ENCODE measurements at places on chromosomes 7 and 10.

GRCh38 chr10:122258136-122259074 lies 12.7 kb upstream of the BTBD16 start:
- no peak for DNase-seq

DNA sequence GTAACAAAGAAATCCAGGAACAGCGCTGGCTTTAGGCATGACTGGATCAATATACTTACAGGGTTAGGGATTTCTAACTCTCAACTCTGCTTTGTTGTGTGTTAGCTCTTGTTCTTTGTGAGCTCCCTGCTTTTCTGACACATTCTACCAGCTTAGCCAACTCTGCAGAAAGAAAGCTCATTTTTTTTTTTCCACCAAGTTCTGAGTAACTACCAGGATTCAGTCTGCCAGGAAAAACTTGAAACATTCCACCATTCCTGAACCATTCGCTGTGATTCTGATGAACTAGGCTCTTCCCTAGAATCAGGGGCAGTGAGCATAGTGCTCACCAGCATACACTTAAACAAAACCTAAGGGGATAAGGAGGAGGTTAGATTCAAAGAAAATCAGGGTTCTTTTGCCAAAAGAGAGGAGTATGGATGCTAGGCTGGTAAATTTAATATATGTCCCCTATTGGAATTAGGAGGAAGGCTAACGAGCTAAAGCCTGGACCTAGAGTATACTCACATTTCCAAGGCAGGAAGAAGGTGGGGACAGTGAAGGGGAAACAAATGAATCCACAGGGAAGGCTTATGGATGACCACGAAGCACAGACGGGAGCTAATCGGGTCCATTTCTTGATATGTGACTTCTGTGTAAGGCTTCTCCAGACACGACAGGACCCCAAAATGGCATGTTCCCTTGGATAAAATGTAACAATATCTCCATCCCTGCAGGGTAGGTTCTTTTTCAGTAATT lies 183.4 kb downstream of the PRKG1 start:
- no peak for DNase-seq

- DNase-seq: no peak
Observed at GRCh38 chr7:156582591-156583123, 57.9 kb upstream of the RNF32 start.

GRCh38 chr7:123846217-123846891 lies 1.4 kb downstream of the HYAL4 start:
- no peak for DNase-seq

DNA sequence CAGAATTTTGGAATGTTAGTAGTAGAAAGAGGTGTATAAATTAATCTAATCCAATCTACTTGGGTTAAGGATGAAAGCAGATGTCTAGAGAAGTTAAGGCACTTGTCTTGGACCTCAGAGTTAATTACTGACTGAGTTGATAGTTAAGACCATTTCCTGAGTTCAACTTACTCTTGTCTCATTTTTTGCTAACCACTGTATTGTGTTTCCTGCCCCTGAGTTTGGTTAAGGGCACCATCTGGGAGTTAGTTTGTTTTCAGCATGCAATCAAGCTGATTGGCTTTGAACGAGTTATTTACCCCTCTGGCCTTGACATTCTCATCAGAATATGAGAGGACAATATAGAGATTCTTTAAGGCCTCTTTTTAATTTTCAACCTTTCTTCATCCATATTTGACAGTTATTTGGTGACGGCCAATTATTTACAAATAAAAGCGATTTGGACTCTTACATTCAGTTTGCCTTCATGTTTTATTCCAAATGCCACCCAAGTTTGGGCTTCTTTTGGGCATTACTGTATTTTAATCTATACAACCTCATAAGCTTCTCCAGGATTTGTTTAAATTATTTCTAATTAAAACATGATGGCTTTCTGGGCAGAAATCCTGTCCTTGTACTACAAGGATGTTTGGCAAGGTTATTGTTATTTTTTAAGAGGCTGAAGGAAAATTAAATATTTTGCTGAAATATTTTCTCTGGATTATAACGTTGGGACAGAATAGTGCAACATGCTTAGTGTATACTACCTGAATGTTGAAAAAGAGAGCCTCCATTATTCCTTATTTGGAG lies 225.0 kb downstream of the CACNB2 start:
- no peak for DNase-seq

- no peak for DNase-seq
Observed at GRCh38 chr7:106047184-106047583, 64.9 kb downstream of the SYPL1 start.

DNA sequence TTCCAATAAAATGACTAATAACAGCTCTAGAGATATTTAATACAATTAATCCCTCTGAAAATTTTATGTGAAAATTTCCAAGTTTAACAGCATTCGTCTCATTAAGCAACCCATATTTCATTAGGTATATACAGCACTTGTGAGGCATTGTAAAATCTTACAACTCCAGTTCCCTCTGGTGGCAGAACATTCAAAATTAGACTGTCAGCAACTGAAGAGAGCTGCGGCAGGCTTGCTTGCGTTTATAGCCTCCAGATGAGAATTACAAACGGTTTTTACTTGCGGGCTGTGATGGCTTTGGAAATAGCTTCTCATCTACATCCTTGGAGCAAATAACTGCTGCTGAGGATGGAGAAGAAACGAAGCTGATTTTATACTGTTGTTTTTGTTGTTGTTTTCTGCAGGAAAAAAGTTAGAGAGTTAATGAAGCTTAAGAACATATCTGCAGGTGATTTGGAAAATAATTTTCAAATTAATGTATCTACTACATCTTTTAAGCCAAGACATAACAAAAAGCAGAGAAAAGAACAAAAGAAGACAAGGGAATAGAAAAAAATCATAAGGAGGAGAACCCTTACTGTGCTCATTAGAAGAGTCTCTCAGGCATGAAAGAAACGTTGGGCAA lies 171.3 kb downstream of the MAGI2 start:
- no peak for DNase-seq

- DNase-seq: no peak
Observed at GRCh38 chr10:84493951-84494848, 165.8 kb downstream of the CCSER2 start.

DNA sequence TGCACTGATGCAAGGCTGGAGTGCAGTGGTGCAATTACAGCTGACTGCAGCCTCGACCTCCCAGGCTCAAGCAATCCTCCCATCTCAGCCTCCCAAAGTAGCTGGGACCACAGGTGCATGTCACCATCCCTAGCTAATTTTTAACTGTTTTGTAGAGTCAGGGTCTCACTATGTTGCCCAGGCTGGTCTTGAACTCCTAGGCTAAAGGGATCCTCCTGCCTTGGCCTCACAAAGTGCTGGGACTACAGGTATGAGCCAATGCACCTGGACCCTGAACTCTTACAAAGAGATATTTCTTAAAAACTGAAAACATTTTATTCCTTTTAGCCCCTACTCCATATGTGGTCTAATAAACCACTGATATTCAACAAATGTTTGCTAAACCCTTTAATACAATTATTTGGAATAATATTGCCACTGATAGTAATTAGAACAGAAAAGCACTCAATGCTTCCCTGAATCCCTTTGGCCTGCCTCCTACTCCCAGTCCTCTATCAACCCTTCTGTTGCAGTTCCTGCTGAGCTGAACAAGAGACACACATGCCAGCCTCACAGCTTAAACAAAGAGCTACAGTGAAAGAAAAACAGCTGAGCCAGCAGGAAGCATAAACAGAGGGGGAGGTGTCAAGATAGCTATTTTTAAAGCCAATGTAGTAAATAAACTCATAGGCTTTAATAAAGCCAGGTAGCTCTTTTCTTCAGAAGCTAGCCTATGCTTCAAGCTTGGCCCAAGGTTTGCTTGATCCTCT lies 7.0 kb upstream of the GNAI1 start:
- DNase-seq: no peak

DNA sequence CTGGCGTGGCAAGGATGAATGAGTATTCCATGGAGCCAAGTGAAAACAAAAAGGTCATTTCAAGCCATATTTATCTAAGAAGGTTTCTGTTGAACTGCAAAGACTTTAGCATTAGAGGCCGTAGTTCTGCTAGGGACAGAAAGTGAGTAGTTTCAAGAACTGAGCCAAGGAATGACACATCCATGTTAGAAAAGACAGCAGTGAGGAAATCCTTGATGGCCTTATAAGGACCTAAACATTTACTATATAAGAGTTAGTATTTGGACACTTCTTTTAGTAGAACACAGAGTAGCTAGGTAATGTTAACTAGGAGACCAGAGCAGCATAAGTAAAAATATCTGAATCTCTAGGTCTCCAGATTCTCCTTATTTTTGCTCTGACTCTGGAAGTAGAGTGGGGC lies 329.8 kb upstream of the SEMA3D start:
- no peak for DNase-seq

DNA sequence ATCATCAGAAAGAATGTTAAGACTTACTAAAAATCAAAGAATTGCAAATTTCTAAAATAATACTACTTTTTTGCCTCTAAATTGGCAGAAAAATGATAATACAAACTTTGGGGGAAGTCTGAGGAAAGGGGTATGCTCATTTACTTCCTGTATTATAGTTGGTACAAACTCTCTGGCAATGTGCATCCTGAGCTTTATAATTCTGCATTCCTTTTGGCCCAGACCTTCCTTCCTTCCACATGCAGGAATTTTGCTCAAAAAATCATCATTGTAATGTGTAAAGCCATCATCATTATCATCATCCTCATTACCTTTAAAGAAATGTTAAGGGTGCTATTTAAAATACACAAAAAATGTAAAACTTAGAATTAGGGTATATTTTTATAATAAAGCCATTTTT lies 148.5 kb downstream of the ZNF438 start:
- no peak for DNase-seq

DNA sequence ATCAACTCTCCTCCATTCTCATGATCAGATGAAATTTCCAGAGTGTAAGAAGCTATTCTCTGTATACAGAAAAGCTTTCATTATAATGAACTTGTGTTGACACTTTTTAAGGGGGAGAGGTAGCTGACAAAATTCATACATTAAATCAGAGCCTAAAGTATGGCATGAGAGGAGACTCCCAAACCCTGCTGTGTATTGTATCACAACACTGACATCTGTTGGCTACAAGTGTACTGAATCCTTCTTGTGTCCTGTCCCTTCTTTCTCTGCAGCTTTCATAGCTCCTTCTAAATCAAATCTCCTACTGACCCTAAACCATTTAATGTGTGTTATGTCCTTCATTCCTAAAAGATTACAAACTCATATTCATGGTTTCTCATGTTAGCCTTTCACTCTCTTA lies 70.9 kb downstream of the GCC1 start:
- DNase-seq: no peak

GRCh38 chr10:78455236-78455635 lies 421.6 kb downstream of the RPS24 start:
- no peak for DNase-seq

DNA sequence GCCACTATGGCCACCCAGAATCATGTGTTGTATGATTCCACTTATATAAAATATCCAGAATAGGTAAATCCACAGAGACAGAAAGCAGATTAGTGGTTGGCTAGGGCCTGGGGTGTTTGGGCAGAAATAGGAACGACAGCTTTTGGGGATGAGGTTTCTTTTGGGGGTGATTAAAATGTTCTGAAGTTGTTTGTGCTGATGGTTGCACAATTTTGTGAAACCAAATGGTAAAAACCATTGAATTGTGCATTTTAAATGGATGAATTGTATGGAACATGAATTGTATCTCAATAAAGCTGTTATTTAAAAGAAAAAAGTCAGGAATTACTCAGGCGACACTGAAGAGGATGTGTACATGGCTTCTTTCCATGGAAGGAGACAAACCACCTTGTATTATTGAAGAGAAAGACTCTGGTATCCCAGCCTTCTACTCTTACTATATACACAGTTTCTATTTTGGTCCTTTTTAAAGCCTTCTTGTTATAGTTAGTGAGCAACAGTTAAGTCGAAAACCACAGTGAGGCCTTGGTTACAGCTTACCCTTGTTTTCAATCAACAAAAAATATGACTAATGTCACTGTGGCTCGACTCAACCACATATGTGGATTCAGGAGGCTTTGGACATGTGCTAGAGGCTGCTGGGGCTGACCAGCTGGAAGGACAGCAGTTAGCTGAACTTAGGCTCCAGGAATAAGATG lies 57.1 kb upstream of the KMT2E start:
- DNase-seq: peak; percentile 15

All from stimulated activated CD8-positive, alpha-beta memory T cell treated with anti-CD3 and anti-CD28 coated beads, Interleukin-2, amount 100 ng/mL, for 48 hours (primary cell).